T-helper 1 cell (primary cell): ENCODE measurements at places on chromosomes 2 and 18.

GRCh38 chr2:113978524-113979190 lies 88.8 kb downstream of the ACTR3 start:
- no peak for DNase-seq

GRCh38 chr2:79855264-79856006 lies 342.6 kb downstream of the CTNNA2 start:
- no peak for DNase-seq

- DNase-seq: no peak
These were observed 100.1 kb upstream of the APCDD1 start for GRCh38 chr18:10354241-10354811.

GRCh38 chr2:72936660-72937355 lies 19.5 kb downstream of the EMX1 start:
- no peak for DNase-seq

DNA sequence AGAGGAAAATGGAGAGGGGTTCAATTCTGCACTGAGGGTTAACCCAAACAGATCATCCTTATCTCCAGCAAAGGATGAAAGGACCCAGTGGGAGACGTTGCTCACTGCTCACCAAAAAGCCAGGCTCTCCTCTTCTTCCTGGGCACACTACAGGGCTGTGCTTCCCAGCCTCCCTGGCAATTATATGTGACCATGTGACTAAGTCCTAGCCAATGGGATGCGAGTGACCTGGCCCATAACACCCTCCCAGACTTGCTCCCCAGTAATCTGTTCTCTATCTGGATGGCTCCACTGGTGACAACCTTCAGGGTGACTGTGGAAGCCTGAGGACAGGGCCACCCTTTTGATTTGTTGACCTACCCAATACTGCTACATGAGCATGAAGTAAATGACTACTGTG lies 10.9 kb upstream of the PRKCE start:
- DNase-seq: no peak

GRCh38 chr2:223928113-223929006 lies 16.8 kb downstream of the WDFY1 start:
- DNase-seq: no peak

GRCh38 chr2:197149546-197149945 lies 161.0 kb downstream of the ANKRD44 start:
- DNase-seq: no peak

DNA sequence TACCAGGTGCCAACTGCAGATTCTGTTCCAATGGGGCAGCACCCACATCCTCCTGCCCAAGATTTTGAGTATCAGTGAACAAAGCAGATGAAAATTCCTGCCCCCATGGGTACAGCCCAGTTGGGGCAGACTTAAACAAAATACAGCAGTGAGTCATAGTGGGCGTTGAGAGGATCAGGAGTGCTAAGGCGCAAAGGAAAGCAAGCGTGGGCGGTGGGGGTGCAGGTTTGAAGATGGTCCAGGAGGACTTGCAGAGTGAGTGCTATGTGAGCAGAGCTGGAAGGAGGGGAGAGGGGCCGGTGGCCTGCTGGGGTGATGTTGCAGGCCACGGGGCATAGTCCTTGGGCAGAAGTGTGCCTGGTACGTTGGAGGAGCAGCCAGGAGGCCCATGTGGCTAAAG lies 24.7 kb downstream of the STEAP3 start:
- no peak for DNase-seq

GRCh38 chr2:177225965-177226360 lies 13.4 kb downstream of the HNRNPA3 start:
- DNase-seq: no peak

GRCh38 chr2:162490761-162491470 lies 147.0 kb downstream of the GCA start:
- DNase-seq: no peak

GRCh38 chr2:121558329-121558728 lies 27.6 kb downstream of the RNU4ATAC start:
- DNase-seq: no peak

GRCh38 chr2:128789221-128789620 lies 470.6 kb upstream of the HS6ST1 start:
- DNase-seq: no peak

DNA sequence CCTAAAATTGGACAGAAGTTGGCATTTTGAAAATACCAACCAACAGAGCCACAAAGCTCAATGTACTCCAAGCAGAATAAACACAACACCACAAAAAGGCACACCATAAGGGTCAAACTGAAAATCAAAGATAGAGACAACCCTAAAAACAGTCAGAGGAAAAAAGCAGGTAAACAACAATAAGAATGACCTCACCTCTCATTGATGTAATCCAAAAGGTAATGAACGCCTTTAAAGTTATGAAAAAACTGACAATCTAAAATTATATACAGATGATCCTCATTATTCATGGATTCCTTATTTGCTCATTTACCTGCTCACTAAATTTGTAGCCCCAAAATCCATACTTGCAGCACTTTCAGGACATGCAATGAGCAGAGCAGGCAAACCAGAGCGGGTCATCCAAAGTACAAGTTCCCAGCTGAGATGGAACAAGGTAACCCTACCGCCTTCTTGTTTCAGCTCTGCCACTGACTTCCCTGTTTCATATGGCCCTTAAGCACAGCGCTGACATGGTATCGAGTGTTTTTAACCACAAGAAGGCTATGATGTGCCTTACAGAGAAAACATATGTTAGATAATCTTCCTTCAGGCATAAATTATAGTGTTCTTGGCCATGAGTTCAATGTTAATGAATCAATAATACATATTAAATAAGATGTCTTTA lies 17.0 kb downstream of the RTN4 start:
- DNase-seq: no peak
